ENCODE measurements at places on chromosomes 1 and 21.

- no peak for DNase-seq
These were observed 137.7 kb downstream of the SETD4 start for GRCh38 chr21:35922618-35923017.

GRCh38 chr1:230144758-230145504 is 77.9 kb downstream of the GALNT2 start:
- DNase-seq = no peak

- no peak for DNase-seq
These were observed 72.6 kb downstream of the DTL start for GRCh38 chr1:212108187-212108586.

GRCh38 chr1:59705466-59706302 is 109.1 kb upstream of the HOOK1 start:
- DNase-seq = no peak

DNA sequence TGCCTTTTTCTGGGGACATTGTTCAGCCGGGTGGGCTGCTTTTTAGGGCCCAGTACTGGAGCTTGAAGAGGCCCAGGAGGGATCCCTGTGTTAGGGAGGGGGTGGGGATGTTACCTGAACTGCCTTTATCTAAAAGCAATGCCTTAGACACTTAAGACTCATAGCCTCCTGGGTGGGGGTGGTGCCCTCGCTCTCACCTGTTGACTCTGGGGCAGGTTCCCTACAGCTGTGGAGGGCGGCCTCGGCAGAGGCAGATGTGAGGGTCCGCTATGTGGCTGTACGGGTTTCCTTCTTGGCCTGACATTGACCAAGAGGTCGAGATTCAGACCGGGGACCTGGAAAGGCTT is 716 bp downstream of the INAVA start:
- DNase-seq = no peak

- no peak for DNase-seq
These were observed 1.2 kb downstream of the ABCB10 start for GRCh38 chr1:229557200-229557850.

DNA sequence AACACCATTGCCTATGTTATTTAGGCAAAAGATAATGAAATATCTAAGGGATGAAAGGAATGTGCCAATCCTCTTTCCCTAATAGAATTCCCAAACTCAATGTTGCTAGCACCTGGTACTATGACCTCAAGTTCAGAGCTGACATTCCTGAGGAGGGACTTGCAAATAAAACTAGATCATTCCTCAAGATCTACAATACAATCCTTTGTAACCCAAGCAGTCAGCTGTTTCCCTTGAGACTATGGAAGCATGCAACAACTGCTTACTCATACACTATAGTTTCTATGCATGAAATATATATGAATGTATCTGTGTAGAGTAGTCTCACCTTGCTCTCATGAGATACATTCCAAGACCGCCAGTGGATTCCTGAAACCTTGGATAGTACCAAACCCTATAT is 65.0 kb downstream of the ABL2 start:
- no peak for DNase-seq

DNA sequence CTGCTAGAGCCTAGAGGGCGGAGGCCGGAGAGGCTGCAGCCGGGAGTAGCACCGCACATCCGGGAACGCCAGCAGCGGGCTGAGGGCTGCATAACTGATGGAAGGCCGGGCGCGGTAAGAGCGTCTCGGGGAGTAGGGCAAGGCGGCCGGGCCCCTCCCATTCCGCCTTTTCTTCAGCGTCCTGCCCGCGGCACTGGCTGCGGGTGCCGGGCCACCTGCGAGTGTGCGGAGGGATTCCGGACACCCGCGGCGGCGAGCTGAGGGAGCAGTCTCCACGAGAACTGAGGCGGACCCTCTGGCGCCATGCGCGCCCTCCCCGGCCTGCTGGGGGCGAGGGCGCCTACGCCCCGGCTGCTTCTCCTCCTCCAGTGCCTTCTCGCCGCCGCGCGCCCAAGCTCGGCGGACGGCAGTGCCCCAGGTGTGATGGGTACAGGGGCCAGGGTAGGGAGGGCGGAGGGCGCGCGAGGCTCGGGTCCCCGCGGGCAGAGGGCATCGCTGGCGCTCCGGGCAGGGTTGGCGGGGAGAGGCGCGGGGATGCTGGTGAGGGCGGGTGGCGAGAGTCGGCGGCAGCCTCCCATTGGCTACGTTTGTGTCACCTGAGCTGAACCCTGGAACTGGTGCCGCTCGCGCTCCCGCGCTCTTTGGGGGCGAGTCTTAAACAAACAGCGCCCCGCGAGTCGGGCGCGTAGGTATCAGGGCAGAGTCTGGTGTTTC is 334.4 kb downstream of the SRGAP2C start:
- peak; percentile 77 for DNase-seq

GRCh38 chr1:54314696-54315095 is 91.5 kb downstream of the SSBP3 start:
- no peak for DNase-seq

- no peak for DNase-seq
These were observed 116.3 kb downstream of the COP1 start for GRCh38 chr1:176090766-176091165.

DNA sequence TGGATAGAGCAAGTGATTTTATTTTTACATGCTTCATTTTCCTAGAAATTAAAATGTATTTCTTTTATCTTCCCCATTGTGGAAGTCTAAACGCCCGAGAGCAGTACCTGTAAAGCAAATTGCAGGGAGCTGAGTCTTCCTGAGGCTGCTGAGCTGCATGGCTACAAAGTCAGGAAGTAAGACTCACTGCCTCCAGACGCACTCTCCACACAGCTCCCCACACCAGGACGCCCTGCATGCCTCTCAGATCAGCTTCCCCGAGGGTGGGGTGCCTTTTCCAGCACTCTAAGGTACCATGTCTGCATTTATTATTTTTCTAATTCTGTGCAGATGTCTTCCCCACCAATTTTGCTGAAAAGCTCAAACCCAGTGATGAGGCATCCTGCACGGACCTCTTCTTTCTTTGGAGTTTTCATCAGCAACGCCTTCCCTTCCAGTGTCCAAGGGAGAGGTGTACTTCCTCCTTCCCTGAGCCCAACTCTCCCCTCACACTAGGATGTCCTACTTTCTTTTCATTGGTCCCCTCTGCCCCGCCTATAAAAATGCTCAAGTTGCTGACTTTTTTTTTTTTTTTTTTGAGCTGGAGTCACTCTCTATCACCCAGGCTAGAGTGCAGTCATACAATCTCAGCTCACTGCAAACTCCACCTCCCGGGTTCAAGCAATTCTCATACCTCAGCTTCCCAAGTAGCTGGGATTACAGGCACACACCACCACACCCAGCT is 114.7 kb downstream of the PCNX2 start:
- no peak for DNase-seq

DNA sequence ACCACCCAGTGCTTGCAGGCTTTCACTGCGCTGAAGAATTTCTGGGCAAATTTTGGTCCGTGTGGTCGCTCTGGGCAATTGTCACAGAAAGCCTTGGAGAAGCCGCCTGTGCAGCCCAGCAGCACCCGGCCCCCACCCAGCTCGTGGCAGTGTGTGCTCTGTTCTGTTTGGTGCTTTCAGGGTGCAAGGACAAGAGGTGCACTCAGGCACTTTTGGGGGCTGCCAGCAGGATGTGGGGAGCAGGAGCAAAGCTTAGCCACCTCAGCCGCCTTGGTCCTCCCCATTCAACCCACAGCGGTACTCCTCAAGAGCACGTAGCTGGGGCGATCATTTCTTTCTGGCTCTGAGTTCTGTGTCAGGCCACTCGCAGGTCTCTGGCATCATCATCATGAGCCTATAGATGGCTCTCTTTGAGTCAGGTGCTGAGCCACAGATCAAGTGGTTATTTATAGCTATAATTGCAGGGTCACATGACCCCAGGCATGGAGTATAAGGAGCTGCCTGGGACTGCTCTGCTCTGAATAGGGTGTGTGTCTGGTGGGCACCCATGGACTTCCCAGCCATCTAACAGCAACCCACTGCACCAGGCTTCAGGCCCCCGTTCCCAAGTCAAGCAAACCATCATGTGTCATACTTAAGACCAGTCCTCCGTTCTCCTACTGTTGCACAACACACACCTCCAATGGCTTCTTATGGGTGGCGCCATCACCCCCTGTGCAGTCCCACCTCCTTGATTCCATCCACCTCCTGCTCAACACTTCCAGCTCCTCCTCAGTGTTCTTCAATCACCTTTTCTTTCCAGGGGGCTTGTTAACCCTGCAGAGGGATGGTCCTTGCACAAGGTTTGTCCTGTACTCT is 18.1 kb upstream of the TENT5C start:
- DNase-seq = no peak

- no peak for DNase-seq
These were observed 1153.9 kb upstream of the NCAM2 start for GRCh38 chr21:19844334-19844733.

GRCh38 chr21:28590026-28590425 is 402.7 kb downstream of the LTN1 start:
- DNase-seq = no peak

GRCh38 chr21:33427051-33427450 is 23.8 kb downstream of the IFNGR2 start:
- no peak for DNase-seq

DNA sequence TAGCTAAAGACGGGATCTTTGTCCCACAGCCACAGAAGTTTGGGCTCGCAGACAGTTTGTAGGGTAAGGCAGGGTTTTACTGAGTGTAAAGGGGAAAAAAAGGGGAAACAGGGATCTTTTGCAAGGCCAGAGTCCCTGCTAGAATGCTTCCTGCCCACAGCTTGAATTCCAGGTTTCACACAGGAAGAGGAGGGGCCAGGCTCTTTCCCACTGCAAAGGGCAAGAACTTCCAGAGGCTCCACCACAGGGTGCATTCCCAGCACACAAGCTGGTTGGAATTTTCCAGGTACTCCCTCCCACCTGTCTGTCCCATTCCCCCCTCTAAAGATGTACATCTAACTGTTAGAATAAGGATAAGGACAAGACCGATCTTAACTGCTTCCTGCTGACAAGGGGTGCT is 1126.9 kb downstream of the KCNT2 start:
- DNase-seq = no peak

GRCh38 chr1:55120538-55120937 is 81.2 kb downstream of the PCSK9 start:
- DNase-seq = no peak

GRCh38 chr1:155322571-155322952 is 1.9 kb downstream of the RUSC1 start:
- DNase-seq = no peak

GRCh38 chr1:157356601-157357000 is 195.7 kb downstream of the FCRL5 start:
- no peak for DNase-seq

DNA sequence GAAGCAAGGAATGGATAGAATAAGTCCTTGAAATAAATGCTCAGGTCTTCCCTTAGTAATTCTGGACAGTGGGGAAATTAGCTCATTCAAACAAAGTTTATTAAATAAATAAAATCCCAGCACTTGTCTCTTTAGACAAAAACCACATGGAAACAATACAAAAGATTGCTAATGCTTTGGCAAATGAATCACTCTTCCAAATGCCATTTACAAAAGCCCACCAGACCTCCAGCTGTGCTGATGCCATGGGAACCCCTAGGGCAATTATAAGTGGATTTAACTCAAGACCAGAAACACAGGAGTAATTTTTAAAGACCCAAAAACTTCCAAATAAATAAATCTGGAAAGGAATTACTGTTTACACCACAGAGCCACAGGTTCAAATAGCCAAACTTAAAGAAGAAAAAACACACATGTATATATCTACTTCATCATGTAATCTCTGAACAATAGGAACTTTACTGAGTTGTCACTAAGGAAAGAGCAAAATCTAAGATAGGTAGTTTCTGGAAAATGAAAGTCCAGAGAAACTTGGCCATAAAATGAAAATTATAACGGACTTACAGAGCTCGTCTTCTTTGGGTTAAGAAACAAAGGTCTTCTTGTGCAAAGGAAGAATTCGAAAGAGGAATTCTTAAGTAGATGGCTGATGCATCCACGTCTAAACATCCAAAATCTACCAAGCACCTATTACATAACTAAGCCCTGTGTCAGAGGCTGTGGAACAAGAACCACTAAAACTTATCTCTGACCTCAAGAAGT is 399.4 kb downstream of the SMYD3 start:
- no peak for DNase-seq

- no peak for DNase-seq
These were observed 14.0 kb downstream of the RUNX1 start for GRCh38 chr21:35035116-35035515.

DNA sequence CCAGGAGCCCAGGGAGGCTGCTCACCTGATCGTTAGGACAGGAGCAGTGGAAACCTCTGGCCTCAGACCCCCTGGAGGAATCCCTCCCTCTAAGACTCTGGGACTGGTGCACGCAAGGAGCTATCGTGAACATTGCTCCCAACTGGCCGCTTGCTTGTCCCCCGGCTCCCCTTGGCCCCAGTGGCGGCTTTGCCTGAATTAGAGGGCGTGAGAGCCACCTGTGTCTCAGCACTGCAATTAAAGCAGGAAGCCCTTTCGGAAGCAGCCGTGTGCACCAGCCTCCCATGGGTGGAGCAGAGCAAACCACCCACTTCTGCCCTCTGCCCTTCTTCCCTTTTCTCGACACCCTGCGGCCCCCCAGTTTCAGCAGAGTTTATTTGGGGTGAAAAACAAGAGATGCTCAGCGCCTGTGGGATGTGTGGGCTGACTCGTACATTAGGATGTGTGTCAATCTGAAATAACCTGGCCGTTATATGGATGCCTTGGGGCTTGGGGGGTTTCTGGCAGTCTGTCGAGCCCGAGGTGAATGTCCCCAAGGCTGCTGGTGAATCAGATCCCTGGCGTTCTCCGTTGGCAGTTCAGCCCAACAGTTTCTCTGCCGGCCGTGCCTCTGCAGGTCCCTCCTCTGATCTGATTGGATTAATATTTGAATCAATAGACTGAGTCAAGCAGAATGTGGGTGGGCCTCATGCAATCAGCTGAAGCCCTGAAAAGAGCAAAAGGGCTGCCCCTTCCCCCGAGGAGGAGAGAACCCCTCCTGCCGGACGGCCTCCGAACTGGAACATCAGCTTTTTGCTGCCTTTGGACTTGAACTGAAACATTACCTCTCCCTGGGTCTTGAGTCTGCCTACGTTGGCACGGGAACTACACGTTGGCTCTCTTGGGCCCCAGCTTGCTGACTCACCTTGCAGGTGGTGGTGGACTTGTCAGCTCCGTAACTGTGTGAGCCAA is 7.3 kb upstream of the UMODL1 start:
- peak; percentile 58 for DNase-seq

DNA sequence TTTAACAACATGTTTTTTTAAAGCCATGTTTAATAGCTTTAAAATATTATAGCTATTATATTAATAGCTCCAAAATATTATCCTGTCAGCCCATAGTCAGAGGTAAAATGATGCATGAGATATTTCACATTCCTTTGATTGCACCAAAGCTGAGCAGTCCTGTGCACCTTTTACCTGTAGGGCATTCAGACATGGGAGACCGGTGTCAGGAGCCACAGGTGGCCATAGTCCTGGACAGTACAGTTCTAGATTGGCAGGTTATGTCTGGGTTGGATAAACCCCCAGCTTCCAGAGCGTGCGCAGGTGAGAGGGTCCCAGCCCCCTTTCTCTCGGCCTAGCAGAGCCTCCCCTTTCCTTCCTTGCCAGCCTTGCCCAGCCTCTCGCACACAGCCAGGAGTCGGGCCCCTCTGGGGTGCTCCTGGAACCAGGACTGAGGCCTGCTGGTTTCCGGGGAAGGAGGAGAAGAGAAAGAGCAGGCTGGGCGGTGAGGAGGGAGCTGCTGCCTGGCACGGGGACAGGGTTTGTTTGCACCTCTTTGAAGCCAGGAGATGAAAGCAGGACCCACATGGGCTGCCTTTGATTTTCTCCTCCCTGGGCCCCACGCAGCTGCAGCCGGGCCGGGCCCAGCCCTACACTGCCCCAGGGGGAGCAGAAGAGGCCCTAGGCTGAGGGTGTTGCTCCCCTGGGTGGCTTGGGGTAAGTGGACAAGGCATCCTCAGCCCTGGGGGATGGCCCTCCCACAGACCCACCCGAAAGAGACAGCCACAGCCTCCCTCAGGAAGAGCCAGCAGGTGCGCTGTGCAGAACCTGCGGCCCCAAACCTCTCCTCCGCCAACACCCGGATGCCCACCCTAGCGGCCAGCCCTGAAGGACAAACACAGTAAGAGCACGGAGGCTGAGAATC is 75.2 kb upstream of the TARDBP start:
- DNase-seq = peak; percentile 41
